ENCODE measurements at places on chromosomes 11 and 22.

DNA sequence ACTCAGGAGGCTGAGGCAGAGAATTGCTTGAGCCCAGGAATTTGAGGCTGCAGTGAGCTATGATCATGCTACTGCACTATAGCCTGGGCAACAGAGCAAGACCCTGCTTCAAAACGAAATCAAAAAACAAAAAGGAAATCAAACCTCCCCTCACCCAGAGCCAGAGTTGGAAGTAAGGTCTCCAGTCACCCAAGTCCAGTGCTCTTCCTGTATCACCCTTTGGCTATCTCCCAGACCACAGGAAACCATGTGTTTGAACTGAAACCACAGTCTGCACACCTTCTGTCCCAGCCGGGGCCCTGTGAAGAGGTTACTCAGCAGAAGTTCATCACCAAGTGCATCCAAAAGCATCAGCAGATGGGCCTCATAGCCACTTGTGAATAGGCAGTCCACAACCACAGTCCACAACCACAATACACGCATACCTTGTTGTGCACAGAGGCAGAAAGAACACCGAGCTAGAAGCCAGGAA is 4.6 kb downstream of the MYH9 start:
- DNase-seq, result peak; percentile 79

GRCh38 chr11:131867457-131868257 is 497.2 kb downstream of the NTM start:
- peak; percentile 88 for DNase-seq

DNA sequence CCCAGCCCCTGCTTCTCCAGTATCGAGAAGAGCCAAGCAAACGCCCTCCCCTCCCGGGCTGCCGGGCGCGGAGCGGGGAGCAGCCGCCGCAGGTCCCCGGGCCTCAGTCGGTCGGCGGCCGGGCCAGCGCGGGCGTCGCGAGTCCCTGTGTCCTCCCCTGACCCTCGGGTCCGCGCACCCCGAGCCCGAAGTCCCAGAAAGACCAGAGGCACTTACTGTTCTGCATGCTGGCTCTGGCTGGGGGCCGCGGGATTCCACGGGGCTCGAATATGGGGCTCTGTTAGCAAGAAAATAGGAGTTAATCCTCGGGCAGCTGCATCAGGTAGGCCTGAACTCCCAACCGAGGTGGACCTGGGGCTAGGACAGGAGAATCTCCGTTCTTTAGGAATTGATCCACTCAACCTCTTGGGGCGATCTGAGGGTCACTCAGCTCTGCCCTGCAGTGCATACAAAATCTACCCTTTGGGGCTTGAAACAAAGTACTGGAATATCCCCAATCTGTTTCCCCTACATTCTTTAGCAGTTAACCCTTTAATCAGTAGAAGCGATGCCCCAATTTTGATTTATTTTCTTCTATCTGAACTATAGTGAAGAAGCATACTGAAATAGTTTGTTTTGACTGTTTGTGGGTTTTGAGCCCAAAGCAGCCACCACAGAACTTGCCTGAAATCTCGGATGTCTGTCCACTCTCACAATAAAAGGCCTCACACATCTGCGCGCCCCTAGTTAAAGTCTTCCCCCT is 4.8 kb downstream of the PAX6 start:
- no peak for DNase-seq

GRCh38 chr11:47923667-47924066 is 56.7 kb upstream of the PTPRJ start:
- DNase-seq, result peak; percentile 47

- no peak for DNase-seq
These were observed 34.2 kb upstream of the CACNG2 start for GRCh38 chr22:36737776-36738175.

GRCh38 chr11:20293531-20293930 is 70.0 kb upstream of the HTATIP2 start:
- DNase-seq, result no peak

- DNase-seq, result peak; percentile 95
These were observed at the start of gene MS4A13 for GRCh38 chr11:60515144-60515855. Gene MS4A13, plus strand, starts transcription at chr11:60515392. Its CDS starts 2,692 bp downstream, at chr11:60518084.

DNA sequence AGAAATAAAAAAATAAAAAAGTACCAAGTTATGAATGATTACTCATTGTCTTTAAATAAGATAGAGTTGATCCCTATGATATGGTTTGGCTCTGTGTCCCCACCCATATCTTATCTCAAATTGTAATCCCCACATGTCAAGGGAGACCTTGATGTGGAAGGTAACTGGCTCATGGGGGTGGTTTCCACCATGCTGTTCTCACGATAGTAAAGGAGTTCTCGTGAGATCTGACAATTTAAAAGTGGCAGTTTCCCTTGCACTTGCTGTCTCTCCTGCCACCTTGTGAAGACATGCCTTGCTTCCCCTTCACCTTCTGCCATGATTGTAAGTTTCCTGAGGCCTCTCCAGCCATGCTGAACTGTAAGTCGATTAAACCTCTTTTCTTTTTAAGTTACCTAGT is 18.8 kb downstream of the QSER1 start:
- DNase-seq, result no peak

GRCh38 chr11:55826919-55827318 is at the start of gene OR5L2:
Gene OR5L2, plus strand, starts transcription at chr11:55827219. Its CDS starts 0 bp downstream, at chr11:55827219.
- no peak for DNase-seq

GRCh38 chr22:30777587-30777986 is 82.9 kb downstream of the OSBP2 start:
- DNase-seq, result no peak

GRCh38 chr11:103486604-103487003 is 377.4 kb downstream of the DYNC2H1 start:
- DNase-seq, result no peak
